ENCODE measurements at places on chromosomes 6 and 20.
A peak's percentile ranks its signal among the peaks of the same experiment; 100 is the strongest.

DNA sequence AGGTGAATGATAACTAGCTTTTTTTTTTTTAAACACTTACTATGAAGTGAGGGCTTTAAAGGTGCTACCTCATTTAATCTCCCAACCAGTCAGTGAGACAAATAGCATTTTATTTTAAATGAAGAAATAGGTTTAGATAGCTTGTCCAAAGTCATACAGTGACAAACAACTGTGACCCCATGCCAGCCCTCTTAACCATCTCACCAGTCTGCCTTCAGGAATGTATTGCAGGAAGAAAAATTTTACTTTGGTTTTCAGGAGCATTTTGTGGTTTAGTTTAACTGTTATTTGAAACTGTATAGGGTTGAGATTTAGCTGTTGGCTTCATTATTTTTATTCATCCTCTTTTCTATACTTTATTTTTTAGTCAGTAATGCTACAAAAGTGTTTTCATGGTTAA is 18.6 kb downstream of the DSE start:
- no peak for DNase-seq

GRCh38 chr6:124490122-124490521 is 472.1 kb upstream of the RNF217 start:
- DNase-seq, result no peak

GRCh38 chr6:134299236-134299635 is 18.7 kb downstream of the SGK1 start:
- DNase-seq, result peak; percentile 82

DNA sequence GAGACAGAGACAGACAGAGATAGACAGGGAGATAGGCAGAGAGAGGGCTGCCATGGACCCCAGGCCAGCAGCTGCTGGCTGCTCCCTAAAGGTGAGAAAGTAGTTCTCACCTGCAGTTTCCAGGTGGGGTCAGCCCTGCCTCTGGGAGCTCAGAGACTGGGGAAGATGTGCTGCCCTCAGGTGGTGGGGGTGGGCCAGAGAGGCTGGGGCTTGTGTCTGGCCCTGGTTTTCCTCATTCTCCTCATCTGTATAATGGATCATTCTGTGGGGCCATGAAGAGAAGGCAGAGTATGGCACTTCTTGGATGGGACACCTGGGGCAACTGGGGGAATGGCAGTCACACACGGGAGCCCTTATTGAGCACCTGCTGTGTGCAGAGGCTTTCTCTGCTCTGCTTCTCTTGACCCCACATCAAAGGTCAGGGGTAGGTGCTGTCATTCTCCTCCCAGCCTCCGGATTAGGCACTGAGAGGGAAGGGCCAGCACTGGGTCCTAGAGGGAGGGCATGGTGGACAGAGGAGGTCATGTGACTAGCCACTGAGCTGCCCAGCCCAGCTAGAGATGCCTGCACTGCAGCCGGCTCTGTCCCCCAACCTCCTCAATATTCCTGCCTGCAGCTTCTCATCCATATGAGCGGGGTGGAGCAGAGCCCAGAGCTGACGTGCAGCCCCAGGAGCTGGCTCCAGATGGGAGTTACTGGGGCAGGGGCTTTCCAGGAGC is 4.1 kb downstream of the ANGPT4 start:
- DNase-seq, result no peak

GRCh38 chr6:167236239-167236571 is 54.9 kb upstream of the UNC93A start:
- no peak for DNase-seq
